ENCODE measurements at places on chromosomes 12 and 14.

DNA sequence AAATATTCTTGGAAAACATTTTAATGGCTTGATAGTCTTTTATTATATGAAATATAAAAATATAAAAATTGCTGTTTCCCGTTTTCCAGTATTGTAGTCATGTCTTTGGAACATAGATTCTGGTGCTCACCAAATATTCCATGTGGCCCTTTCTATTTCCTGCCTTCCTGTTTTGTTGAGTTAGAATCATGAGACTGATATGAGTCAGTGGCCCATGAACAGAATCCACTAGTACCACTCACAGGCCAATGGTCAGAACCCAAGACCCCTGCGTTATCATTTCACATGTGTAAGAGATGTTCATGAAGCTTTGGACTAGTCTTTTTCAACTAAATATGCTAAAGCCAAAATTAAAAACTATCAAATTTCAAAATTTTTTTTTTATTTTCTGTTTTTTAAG is 56.9 kb downstream of the BICD1 start:
- DNase-seq: no peak

DNA sequence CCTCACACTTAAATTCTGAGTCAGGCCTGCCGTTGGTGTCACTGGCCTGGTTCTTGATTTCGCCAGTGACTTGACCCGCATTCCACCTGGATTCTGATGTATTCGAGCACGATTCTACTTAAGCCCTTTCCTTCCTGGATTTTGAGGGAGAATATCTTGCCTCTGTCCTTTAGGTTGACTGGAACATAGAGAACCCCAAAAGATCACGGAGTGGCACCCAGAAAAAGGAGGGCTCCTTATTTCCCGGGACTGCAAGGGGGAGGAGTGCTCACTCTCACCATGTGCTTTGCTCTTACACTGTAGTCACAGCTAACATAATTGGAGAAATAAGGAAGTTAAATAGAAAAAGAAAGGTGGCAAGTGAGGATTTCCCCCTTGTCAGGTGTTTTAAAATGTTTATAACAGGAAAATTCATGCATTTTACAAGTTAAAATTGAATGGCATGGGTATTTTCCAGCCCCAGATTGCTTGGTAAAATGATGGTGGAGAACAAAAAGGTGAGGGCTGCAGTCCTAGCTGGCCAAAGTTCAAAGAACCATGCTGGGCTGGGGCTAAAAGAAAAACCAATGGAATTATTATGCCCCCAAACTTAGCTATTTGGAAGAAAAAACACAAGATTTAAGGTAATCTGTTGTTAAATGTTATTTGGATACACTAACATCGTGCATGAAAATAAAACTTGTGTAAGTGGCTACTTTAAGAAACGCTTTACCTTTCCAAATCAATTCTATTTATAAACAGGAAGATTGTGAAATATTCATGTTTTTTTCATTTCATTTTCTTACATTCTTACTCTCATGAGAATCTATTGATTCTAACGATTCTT is 8.9 kb downstream of the FOXA1 start:
- no peak for DNase-seq

GRCh38 chr12:123491056-123491455 is 33.1 kb downstream of the SNRNP35 start:
- DNase-seq: no peak

DNA sequence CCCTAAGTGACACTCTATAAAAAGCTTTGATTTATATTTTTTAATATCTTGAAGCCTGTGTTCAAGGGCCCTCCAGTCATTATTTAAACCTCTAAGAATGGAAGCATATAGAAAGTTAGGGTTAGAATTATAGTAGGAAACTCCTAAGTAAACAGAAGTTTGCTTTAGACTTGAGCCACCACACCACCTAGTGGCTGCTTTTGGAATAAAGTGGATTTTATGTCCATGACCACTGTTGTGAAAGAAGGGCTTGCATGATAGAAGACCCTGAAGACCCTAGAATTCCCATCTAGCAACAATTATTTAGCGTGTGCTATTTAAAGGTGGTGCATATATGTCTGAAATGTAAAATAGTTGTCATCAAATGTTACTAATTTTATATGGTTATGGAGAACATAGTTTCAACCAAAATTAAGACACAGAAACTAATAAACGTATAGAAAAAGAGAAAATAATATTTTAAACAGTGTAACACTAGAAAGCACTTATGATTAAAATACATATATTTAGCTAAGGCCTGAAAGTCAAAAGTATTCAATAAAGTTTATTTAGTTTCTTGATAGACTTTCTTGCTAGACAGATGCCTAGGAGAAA is 21.3 kb downstream of the LRRIQ1 start:
- peak; percentile 6 for DNase-seq

GRCh38 chr12:19440019-19440858 is 947 bp downstream of the AEBP2 start:
- no peak for DNase-seq

- no peak for DNase-seq
These were observed 8.1 kb downstream of the LGALS3 start for GRCh38 chr14:55136885-55137786.

- DNase-seq: no peak
These were observed 170.6 kb upstream of the GARIN6 start for GRCh38 chr12:99476956-99477355.

- DNase-seq: peak; percentile 80
These were observed 114.5 kb downstream of the ETV6 start for GRCh38 chr12:11763760-11764520.

DNA sequence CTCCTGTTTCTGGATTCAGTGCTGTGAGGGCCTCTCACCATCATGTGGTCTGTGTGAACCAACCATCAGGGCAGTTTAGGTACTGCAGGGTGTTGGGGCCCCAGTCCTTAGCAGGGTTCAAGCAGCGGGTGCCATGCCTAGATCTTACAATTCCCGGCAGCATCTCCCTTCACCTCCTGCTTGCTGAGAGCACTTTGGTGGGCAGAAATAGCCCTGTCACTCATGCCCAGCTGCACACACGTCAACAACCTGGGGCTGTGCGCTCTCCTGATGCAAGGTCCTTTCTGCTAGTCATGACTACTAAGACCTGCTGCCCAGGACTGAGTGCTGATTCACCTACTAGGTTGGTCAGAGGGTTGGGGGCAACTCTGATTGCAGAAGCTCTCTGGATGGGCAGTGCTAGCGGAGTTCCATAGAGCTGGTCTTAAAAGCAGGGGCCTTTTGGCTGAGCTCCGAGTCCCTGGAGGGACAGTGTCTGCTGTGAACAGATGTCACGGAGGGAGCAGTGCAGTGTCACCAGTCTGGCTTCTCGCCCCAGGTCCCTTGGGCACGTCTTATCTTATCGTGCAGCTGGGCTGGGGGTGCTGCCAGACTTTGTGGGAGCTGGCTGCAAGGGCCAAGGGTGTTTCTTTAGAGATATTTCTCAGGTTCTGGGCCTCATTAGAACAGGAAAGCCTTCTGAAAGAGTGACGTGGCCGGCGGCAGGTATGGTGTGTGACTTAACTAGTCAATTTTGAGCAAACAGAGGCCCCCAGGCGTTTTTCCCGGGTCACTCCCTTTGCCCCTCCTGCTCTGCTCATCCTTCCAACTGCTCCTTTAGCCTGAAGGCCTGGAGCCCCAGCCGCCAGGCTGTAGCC is 71.8 kb downstream of the NINJ2 start:
- DNase-seq: no peak

DNA sequence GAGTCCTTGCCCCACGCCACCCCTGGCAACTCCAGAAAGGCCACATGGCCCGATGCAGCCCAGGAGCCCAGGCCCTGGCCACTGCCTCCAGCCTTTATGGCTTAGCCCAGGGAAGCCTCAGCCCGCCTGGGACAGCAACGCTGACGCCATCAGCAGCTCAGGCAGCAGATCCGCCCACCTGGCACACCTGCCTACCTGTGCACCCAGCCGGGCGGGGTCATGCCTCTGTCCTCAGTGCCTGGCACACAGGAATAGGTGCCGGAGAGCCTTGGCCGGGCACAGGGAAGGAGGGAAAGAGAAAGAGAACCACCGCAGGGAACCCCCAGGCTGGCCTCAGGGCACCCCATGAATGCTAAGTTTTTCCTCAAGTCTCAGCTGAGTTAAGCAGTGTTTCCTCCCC is 21.1 kb downstream of the BEGAIN start:
- no peak for DNase-seq

GRCh38 chr14:43786066-43786762 is 720.9 kb downstream of the FSCB start:
- no peak for DNase-seq

DNA sequence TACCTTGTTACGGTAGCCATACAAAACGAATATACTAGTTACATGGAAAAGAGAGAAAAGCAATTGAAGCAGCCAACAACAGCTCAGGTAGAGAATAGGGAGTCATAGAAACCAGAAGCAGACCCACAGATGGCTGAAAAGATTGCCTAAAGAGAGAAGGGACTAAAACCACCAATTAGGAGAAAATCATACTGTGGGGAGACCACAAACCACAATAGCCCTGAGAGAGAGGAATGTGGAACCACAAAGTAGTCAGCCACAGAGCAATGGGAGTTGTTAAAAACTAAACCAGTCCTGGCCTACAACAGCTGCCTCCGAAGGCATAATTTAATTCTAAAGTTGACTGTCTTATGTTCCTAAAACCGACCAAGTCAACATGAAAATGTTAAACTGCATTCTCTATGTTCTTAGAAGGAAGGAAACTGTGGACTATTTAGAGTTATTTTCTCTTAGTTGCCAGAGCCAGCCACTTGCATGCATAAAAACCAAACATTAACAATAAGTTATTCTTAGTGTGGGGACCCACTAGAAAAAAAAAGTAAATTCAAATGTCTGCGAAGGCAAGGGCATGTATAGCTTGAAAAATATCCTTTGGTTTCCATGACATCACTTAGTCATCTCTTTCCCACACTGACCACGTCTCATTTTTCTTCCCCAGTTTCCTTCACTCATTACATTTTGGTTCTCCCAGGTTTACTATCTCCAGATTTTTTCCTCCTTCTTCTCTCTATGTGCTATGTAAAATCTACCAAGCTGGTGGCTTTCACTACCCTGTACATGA is 398.1 kb downstream of the NOVA1 start:
- DNase-seq: peak; percentile 17

GRCh38 chr12:104482113-104482512 is 25.4 kb downstream of the CHST11 start:
- DNase-seq: no peak

- DNase-seq: peak; percentile 29
These were observed 128.4 kb upstream of the SSTR1 start for GRCh38 chr14:38079268-38079667.

DNA sequence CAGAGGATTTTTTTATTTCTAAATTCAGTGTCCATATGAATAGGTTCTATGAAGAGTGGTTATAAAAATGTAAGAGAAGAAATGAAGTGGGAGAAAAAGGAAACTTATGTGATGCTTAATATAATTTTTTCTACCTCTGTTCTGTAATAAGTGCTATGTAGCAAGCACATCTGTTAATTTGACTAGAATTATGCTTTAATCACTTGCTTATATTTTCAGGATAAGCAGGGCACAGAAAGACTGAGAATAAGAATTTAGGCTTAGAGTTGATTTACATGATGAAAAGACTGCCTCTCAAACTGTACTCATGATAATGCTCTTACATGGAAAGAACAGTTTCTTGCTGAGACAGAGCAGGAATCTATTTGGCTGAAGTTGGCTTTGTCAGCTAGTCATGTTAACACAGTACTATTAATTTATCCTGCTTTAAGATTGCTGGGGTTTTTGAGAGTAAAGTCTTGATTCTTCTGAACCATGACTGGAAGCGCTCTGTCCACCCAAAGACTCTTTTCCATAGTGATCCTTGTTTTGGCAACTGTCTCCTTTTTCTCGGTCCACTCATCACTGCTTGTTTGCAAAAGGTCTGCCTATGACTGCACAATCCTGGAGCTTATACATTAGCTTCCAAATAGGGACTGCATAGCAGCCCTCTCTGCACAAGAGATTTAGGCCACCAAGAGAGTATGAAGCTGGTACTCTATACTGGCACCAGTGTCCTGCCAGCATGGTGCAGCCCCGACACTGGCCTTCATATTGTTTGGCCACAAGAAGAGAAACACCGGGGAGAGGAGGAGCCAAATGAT is 98.8 kb downstream of the AKAP6 start:
- no peak for DNase-seq

DNA sequence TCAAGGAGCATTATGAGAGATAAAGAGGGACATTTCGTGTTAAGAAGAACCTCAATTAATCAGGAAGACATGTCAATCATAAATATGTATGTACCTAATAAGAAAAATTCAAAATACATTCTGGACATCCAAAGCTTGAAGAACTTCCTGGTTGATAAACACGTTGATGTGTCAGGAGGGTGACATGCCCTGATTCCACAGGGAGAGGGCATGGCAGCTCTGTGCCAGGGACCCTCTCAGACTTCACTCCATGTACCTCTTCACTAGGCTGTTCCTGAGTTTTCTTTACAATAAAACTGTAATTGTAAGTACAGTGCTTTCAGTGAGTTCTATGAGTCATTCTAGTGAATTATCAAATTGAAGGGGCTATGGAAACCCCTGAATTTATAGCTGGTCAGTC is 163.5 kb downstream of the CFAP54 start:
- DNase-seq: no peak

- DNase-seq: no peak
These were observed 29.8 kb downstream of the ADGRD1 start for GRCh38 chr12:130983328-130984017.

DNA sequence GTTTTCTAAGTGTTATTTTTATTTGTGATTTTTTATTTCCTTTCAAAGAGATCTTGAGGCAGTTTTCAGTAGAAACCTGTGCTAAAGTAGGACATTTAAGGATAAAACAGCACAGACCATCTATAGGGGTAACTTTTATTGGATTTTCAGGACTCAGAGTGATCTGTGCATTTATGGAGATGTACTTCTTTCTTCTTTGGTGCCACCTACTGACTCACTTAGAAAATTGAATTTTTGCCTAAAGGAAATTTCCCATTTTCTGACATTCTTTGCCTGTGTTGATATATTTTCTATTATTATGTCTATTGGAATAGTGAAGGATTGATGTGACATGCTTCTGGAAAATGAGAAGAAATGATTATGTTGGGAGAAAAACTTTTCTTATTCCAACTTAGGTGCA is 113.0 kb downstream of the UNC79 start:
- DNase-seq: no peak

- DNase-seq: no peak
These were observed 157.8 kb downstream of the ZFP36L1 start for GRCh38 chr14:68634874-68635595.

- no peak for DNase-seq
These were observed 436.3 kb downstream of the TMTC2 start for GRCh38 chr12:83123039-83123438.

GRCh38 chr14:99995700-99996356 is 69.4 kb upstream of the EVL start:
- no peak for DNase-seq

- DNase-seq: no peak
These were observed 71.1 kb upstream of the PLEKHA5 start for GRCh38 chr12:19058235-19059021.

- no peak for DNase-seq
These were observed 262.0 kb upstream of the TMPO start for GRCh38 chr12:98253207-98254037.

- no peak for DNase-seq
These were observed 64.8 kb downstream of the GNS start for GRCh38 chr12:64694130-64695040.

GRCh38 chr14:73738518-73739173 is 24.5 kb upstream of the PNMA1 start:
- no peak for DNase-seq

Measured in GM04503 (cell line).